Amniotic stem cell (primary cell): ENCODE measurements at places on chromosomes 4 and X.

- DNase-seq, result no peak
Observed at GRCh38 chr4:2572866-2573265, 36.4 kb downstream of the FAM193A start.

- no peak for DNase-seq
Observed at GRCh38 chr4:125321709-125322365, 7.1 kb downstream of the FAT4 start.

GRCh38 chrX:20205927-20206708 lies 60.6 kb downstream of the RPS6KA3 start:
- DNase-seq, result no peak

- no peak for DNase-seq
Observed at GRCh38 chrX:107674480-107675364, 46.4 kb downstream of the PRPS1 start.

GRCh38 chr4:152063621-152064240 lies 302.9 kb upstream of the GATB start:
- DNase-seq, result no peak

DNA sequence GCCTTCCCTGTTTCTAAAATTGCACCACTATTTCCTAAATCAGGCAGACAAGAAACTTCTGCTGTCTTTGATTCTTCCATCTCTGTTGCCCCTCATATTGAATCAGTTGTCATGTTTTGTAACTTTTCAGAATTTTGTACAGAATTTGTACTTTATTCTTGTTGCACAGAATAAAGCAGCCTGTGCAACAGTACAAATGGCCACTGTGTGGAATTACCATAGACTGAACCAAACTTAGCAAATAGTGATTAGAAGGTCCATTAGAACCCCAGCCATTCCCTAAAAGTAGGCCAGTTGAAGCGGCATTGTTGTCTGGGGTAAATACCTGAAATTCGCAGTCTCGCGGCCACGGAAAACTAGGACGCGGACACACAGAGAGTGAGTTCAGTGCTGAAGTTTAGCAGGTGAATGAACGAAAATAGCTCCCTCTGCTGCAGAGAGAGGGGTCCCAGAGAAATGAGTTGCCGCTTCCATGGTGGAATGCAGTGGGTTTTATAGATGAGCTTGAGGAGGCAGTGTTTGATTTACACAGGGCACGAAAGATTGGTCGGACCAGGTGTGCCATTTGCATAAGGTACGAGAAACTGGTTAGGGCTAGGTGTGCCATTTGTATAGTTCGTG lies 71.8 kb downstream of the C4orf33 start:
- no peak for DNase-seq

- no peak for DNase-seq
Observed at GRCh38 chrX:1528884-1529203, 8.1 kb downstream of the P2RY8 start.

DNA sequence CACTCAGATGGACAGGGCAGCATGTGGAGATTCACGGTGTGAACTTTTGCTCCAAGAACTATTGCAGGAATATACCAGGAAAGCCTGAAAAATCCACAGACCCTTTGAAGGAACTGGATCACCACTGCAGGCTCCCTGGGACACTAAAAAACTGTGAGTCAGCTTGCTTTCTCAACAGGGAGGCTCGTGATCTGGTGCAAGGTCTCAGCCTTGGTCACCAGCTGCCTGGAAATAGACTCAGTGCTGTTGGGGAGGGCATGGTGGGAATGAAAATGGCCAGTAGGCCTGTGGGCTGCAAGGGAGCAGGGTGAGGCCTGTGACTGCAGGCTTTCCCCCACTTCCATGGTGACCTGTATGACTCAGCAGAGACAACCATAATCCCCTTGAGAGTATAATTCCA lies 426.4 kb upstream of the RPS6KA3 start:
- DNase-seq, result no peak

DNA sequence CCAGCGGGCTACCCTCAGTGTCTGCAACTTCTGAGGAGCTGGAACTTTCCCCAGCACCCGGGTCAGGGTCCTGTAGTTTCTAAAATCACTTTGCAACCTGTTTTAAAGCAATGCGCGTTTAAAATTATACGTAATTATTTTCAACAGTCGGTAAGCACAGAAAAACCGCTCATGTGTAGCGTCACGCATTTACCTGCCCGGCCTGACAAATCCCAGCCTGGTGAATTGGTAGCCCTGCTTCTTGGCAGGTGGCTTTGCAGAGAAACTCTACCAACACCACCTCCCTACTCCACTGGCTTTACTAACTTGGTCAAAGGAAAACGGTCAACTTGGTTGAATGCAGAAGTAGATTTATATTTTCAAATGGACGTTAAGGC lies 640 bp downstream of the BANK1 start:
- DNase-seq, result no peak

- DNase-seq, result no peak
Observed at GRCh38 chr4:61011051-61011450, 189.1 kb upstream of the ADGRL3 start.

- DNase-seq, result no peak
Observed at GRCh38 chr4:48180234-48180633, 46.2 kb upstream of the TXK start.
